ENCODE measurements at places on chromosomes 7 and 10.

- no peak for DNase-seq
Observed at GRCh38 chr10:58179238-58179637, 88.5 kb downstream of the IPMK start.

GRCh38 chr7:45001138-45001694, 1.2 kb downstream of the CCM2 start:
- DNase-seq: no peak

GRCh38 chr7:32316839-32317238, 173.3 kb downstream of the LSM5 start:
- no peak for DNase-seq

- DNase-seq: no peak
Observed at GRCh38 chr7:115748123-115748738, 282.3 kb downstream of the TFEC start.

DNA sequence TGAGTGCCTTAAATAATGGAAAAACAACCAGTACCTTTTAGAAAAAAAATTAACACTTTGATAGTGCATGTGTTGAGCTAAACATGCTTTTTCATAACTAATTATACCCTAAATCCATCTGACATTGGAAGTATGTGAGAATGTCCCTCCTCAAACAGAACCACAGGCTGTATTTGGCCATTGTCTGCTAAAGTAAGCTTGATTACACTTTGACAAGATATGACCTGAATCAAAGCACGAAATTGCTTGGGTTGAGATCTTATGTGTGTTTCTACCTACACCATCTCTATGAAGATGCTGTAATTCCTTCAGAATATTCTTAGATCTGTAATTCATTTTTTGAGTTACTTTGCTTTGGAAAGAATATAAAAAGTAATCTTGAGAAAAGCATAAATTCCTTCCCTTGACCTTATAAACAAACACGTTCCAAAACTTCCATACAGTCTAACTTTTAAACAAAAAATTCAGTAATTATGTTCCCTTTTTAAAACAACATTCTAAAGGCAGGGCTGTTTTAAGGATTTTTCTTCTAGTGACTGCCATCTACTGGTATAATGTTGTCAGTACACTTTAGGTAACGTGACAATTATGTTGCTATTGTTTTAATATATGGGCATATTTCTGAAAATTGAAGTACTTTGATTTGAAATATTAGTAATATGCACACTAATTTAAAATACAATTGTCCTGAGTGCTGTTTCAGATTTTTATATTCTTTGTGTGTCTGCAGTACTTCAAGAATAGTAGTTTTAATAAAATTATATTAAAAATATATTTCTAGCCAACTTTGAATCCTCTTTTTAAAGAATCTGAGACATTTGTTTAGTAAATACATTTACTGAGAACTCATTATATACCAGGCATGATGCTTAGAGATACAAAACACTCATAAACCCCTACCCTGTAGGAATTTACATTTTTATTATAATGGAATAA, 20.9 kb downstream of the CD36 start:
- no peak for DNase-seq

DNA sequence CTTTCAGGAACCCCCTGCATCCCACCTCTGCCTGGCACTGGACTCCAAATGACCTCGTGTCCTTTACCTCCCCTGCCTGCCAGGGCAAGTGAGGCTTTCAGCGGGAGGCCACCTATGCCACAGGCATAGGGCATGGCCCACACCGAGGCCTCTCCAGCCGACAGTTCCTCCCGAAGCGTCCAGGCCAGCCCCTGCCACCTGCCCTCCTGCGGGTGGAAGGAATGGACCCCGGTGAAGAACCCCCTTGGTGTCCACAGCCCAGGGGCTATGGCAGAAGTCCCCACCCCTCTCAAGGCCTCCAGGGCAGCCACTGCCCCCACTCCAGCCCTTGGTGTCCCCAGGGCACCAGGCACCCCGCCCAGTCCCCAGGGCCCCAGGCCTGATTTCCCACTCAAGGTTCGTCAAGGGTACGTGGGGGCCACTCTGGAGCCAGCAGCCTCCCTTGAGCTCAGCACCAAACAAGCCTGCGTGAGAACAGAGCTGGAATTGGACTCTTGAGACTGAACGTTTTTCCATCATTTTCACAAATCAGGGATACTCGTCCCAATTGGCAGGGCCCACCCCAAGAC, 3.1 kb downstream of the FUOM start:
- no peak for DNase-seq

- DNase-seq: no peak
Observed at GRCh38 chr10:24457661-24458318, 248.9 kb downstream of the KIAA1217 start.

GRCh38 chr10:74898201-74898976, 72.0 kb downstream of the KAT6B start:
- DNase-seq: no peak

DNA sequence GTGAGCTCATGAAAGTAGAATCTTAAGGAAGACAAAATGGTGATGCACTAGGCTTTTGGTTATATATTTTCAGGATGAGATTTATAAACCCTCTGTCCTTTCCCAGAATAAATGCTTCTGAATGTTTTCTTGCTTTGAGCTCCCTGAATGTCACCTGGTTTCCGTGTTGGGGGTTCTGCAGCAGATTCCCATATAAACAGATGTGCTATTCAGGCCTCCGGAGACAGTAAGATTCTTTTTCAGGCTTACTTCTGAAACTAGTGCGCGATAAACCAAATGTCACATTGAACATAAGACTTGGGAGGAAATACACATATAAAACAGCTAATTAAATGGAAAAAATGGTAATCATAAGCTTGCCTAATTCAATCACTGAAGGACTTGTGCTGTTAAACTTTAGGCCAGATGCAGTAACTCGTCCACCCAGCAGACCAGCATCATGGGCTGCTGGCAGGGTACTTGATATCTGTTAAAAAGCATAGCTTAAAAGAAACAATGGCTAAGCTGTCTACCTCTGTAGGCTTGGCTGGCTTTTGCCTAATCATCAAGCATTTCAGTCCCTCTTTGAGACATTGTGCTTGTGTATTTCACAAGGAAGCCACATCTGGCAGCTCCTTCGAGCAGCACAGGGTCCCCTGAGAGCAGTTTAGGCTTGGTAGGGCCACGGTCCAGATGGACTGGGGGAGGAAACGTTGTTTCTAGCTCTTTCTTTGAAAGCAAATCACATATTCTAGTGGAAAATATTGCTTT, 281.2 kb upstream of the KIAA1217 start:
- no peak for DNase-seq

DNA sequence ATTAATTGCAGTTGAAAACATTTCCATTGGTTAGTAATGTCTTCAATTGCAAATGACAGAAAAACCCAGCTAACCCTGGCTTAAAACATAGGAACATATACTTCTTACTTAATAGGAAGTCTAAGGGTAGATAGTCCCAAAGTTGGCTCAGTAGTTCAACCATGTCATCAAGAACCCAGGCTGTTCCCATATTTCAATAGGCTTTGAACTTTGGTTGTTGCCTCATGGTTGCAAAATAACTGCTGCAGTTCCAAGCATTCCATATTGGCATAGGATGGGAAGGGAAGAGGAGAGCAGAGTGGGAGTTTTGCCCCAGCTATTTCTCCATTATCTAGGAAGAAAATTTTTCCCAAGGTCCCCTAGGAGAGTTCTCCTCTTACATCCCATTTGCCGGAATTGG, 81.4 kb upstream of the EEPD1 start:
- DNase-seq: no peak

DNA sequence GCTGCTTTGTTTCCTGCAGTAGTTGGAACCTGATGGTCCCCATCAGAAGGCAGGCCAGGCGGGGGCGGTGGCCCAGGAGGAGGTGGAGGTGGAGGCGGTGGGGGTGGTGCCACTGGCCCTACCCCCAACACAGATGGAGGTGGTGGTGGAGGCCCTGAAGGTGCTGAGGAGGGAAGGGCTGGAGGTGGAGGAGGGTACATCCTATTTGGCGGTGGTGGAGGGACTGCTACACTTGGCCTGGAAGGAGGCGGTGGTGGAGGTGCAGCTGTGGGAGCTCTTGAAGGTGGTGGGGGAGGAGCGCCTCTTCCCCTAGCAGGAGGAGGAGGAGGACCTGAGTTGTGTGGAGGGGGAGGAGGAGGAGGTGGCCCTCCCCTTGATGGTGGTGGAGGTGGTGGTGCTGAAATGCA, 36.8 kb downstream of the LMOD2 start:
- no peak for DNase-seq

GRCh38 chr7:80830010-80830409, 88.8 kb downstream of the SEMA3C start:
- DNase-seq: no peak

DNA sequence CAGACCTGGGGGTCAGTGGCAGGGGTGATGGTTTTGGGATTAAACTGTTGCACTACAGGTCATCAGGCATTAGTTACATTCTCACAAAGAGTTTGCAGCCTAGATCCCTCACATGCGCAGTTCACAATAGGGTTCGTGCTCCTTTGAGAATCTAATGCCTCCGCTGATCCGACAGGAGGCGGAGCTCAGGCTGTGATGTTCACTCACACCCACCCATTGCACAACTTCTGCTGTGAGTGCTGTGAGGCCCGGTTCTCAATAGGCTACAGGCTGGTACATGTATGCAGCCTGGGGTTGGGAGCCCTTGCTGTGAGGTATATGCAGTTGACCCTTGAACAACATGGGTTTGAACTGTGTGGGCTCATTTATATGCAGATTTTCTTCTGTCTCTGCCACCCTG, 416.4 kb downstream of the GFRA1 start:
- no peak for DNase-seq

- no peak for DNase-seq
Observed at GRCh38 chr10:71513936-71514335, 117.2 kb downstream of the CDH23 start.

GRCh38 chr7:141123522-141123921, 49.7 kb downstream of the TMEM178B start:
- no peak for DNase-seq

DNA sequence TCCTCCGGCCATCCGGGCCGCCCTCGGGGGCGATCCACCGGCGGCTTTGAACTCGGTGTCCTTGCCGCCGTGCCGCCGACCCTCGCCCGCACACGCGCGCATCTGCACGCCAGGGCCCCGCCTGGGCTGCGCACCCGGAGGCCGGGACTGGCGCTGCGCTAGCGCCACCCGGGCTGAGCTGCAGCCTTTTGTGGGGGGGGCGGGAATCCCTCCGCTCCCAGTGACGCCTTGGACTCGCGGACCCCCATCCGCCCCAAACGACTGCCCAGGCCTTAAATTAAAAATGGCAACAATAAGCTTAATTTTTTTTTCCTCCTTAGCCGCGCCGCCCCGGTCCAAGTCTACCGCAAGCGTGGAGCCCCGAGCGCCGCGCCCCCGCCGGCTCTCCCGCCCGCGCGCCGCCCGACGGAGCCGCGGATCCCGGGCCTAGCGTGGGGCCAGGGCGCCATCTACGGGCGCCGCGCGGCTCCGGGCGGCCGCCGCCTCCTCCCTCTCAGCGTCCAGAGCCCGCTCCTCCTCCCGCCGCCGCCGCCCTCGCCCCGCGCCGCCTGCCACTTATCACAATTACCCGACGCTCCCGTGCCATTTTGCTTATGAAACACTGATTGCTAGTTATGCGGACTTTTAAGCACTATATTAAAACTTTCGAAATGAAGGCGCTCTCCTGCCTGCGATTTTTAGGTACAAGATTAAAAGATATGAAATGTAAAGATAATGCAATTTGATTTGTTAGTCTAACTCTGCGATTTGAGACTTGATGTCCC, 7.5 kb upstream of the EBF3 start:
- DNase-seq: no peak

DNA sequence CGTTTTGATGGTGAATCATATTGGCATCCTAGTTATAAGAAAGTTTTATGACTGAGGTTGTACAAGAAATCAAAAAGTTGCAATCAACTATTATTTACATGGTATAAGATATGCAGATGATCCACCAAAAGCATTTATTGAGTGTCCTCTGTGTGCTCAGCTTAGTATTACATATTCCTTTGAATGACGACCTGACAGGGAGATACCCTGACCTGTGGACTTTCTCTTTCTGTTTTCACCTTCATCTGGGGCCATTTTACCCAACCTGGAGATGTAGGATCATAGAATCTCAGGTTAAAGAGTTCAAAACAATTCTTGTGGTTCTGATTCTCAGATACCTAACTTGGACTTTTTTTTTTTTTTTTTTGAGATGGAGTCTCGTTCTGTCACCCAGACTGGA, 269.1 kb upstream of the SORCS1 start:
- no peak for DNase-seq

- no peak for DNase-seq
Observed at GRCh38 chr10:74750848-74751274, 75.5 kb upstream of the KAT6B start.

- no peak for DNase-seq
Observed at GRCh38 chr7:101553018-101553770, 75.9 kb downstream of the MYL10 start.

DNA sequence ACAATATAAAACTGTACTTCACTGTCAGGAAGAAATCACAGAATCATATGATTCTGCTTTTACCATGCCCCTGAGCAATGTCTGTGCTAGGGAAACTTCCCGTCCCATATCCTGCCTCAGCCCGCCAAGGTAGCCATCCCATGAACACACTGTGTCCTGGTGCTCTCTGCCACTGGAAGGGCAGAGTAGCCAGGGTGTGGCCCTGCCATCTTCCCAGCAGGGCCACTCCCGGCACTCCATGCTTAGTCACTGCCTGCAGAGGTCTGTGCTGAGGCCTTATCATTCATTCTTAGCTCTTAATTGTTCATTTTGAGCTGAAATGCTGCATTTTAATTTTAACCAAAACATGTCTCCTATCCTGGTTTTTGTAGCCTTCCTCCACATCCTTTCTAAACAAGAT, 31.8 kb downstream of the AP3M1 start:
- DNase-seq: no peak

GRCh38 chr7:102471791-102472125, 7.0 kb downstream of the POLR2J start:
- no peak for DNase-seq

DNA sequence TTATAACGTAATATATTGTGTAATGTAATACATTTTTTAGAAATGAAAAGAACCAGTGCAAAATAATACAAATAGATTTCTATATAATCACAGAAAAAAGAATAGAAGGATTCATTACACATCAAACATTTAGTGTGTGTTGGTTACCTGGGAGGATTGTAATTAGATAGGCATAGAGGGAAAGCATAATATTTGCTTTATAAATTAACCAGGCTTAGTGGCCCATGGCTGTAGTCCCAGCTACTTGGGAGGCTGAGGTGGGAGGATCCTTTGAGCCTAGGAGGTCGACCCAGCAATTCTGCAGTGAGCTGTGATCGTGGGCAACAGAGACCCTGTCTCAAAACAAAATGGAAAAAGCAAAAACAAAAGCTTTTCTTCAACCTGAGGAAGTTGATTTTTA, 5.0 kb upstream of the CNOT4 start:
- no peak for DNase-seq

DNA sequence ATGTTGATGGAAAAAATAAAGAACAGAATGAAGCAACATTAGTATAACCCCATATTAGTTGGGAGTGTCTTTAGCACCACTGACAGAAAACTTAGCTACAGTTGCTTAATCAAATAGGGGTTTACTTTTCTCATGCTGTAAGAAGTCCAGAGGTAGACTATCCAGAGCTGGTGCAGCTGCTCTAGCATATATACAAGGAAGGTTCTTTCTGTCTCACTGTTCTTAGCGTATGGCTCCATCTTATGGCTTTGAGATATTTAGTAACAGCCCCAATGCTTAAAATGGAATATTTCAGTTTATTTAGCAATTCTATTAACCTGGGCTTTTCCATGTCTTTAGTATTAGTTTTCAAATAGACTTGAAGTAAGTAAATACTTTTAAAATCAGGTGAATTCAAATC, 15.2 kb upstream of the WNT2 start:
- no peak for DNase-seq
